ENCODE measurements at places on chromosomes 16 and 17.

DNA sequence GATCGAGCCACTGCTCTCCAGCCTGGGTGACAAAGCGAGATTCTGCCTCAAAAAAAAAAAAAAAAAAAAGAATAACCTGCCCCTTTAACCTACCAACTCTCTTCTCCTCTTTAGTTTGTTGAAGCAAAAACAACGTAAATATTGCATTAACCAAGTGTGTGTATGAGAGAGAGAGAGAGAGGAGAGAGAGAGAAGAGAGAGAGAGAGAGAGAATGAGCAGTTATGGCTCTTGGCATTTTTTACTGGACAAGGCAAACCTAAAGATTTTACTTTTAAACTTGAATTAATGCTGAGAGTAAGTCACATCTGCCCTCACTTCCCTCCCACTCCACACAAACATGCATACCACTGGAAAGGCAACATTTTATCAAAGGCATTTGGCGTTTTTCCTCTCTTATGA lies 3.0 kb upstream of the SLFN5 start:
- no peak for DNase-seq

- no peak for DNase-seq
These were observed 21.4 kb downstream of the CDRT4 start for GRCh38 chr17:15446036-15446435.

DNA sequence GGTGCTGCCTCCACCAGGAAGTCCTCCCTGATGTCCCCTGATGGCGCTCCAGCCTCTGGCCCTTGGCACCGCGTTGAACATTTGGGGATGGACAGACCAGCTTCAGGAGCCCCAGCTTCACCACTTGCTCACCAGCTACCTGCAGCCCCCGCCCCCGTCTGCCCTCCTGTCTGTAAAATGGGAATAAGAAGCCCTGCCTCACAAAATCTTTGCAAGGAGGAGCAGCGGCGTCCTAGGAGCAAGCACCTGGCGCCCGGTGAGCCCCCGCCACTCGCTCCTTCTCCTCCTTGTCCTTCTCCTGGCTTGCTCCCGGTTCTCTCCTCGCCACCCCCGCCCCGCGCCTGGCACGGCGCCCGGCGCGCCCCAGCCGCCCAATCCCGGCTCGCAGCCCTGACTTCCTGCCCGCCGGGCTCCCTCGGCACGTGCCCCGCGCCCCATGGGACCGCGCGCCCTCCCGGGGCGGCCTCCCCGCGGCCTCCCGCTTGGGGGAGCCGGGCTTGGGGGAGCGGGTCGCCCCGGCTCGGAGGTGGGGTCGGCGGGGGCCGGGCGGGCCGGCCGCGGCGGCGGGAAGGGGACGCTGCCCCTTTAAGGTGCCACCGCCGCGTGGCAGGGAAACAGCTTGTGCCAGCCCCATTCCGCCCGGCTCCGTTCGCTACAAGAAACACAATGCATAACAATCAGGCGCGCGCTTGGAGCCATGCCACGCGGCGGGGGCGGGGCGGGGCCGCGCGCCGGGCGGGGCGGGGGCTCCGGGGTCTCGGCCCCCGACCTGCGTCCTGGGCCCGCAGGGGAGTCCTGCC lies 9.1 kb upstream of the PPP1R1B start:
- DNase-seq = peak; percentile 91

- peak; percentile 80 for DNase-seq
These were observed 1.0 kb upstream of the RRAD start for GRCh38 chr16:66926171-66926947.

DNA sequence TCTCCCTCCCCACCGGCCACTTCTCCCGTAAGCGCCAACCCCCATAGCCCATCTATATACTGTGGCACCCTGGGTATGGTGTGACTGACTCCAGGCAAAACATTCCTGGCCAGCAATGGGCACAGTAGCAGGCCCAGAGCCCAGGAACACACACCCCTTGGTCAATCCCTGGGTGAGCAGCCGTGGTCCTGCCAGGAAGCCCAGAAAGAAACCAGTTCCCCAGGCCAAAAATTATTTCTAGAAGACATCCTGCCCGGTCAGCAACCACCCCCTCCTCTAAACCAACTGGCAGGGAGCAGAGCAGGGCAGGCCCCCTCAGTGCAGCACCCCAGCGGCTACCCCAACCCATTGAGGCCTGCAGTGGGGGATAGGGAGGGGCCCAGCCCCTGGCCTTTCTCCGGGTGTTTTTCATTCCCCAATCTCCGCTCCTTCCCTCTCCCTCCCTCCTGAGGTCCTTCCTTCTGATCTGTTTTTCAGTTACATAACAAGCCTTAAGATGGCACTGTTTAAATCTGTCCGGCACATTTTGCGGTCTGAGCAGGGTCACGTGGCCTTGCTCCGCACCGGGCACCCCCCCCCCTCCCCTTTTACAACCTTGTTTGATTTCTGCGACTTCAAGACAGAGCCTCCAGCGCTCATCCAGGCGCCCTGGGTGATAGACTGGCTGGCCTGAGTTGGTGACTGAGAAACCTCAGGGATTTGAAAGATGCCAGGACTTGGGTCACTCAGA lies 2.0 kb downstream of the NPTX1 start:
- peak; percentile 81 for DNase-seq

GRCh38 chr17:64773386-64773835 lies 111.3 kb upstream of the SMURF2 start:
- DNase-seq = no peak

All from brain (organoid and tissue), 16 donors.